ENCODE measurements at places on chromosomes 13 and 19.

- no peak for DNase-seq
These were observed at the start of gene PALM3 for GRCh38 chr19:14061751-14062557. Gene PALM3 (minus strand): TSS chr19:14062076. CDS start chr19:14061980, 96 bp downstream.

GRCh38 chr13:25675060-25675459 lies 303.3 kb downstream of the ATP8A2 start:
- no peak for DNase-seq

GRCh38 chr19:46784262-46785053 lies 3.9 kb downstream of the SLC1A5 start:
- no peak for DNase-seq

GRCh38 chr19:43441716-43442115 lies 23.7 kb downstream of the LYPD3 start:
- no peak for DNase-seq

DNA sequence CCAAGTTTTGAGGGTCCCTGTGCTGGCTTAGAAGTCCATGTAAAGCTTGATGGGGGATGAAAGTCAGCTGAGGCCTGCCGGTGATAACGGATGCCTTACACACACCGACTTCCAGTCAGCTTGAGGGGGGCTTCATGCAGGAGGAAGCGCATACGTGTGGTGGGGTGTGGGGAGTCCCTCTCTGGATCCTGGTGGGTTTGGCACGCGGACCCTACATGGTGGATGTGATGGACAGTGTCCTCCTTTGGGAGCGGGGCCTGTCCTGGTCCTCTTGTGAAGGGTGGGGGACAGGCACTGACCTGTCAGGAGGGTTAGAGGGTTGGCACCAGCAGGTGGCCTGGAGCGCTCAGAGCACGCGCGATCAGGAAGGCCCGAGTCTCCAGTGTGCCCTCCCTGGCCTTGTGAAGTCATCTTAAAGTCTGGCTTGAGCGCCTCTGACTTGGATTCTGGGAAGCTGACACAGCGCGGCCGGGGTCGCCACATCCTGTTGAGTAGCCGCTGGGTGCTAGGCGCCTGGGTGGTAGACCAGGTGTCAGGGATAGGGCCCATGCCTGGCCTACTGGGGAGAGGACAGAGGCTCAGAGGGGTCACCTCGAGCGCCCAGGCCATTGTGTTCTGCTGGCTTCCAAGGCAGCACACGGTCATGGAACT lies 2.9 kb downstream of the DAZAP1 start:
- DNase-seq, result no peak

DNA sequence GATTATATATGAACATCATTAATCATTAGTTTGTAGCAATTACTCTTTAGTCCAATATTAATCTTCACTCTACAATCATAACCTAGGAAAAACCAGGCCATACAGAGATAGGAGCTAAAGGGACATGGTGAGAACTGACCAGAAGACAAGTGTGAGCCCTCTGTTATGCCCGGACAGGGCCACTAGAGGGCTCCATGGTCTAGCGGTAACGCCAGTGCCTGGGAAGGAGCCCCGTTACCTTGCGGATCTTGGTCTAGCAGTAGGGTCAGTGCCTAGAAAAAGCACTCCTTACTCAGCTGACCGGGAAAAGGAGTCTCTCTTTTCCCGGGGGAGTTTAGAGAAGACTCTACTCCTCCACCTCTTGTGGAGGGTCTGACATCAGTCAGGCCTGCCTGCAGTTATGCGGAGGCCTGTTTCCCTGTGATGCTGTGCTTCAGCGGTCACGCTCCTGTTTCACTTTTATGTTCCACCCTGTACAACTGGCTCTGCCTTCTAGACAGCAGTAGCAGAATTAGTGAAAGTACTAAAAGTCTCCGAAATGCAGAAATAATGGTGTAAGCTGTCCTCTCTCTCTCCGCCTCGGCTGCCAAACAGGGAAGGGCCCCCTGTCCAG lies 13.8 kb downstream of the OR7D4 start:
- DNase-seq, result no peak

DNA sequence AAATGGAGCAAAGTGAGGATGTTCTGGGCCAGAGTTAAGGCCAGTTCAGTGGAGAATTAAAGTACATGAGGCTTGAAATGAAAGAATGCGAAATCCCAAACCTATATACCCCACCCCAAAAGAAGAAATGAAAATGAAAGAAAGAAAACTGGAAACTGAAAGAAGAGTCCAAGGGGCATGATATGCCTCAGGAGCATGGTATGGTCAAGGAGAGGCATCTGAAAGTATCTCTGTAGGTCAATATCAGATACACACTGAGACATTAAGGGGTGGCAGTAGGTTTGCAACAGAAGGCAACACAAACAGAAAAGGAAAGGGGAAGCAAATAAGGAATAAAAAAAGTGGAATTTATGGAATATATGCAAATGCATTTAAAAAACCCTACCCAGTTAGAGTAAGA lies 166.5 kb downstream of the COG6 start:
- no peak for DNase-seq

DNA sequence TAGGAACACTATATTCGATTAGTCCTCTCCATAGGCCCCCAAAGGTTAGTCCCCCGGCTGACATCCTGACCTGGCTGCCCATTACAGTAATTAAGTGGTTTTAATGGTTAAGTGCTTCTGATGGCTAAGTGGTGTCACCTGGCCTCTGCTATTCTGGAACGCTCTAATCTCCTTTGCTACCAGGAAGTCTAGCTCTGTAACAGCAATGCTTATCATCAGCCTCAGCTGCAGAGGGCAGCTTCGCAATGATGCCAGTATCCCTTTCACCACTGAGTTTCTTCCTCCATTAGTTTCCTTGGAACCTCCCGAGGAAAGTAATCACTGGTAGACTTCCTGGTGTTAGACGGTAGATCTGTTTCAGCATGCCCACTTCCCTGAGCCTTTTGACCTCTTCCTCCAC lies 8.6 kb upstream of the RNF6 start:
- DNase-seq, result no peak

GRCh38 chr13:111937777-111938311 lies 129.1 kb upstream of the SOX1 start:
- DNase-seq, result no peak

DNA sequence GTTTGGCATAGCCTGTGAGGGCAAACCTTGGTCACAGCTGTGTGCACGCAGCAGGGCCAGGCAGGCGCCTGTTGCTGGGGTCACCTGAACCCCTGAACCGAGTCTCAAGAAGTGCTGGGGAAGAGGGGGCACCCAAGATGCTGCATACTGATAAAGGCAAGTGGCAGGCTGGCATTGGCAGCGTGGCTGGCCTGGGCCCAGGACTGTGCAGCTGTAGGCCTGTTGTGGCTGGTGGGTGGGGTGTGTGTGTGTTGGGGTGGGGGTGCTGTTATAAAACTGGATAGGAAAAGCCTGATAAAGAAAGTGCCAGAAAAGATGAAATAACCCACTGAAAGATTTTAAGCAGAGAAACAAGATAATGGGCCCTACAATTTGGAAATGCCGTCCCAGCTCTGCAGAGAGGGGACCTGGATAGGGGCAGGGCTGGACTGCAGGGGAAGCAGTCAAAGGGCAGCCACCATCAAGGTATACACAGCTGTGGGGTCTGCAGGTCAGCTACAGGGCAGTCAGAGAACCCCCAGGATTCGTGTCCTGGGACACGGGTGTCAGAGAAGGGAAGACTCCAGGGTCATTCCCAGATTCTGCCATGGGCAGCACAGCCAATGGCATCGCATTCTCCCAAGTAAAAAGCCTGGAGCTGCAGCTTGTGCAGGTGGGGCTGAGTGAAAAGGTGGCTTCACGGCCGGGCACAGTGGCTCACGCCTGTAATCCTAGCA lies 33.2 kb downstream of the CILP2 start:
- DNase-seq, result no peak

DNA sequence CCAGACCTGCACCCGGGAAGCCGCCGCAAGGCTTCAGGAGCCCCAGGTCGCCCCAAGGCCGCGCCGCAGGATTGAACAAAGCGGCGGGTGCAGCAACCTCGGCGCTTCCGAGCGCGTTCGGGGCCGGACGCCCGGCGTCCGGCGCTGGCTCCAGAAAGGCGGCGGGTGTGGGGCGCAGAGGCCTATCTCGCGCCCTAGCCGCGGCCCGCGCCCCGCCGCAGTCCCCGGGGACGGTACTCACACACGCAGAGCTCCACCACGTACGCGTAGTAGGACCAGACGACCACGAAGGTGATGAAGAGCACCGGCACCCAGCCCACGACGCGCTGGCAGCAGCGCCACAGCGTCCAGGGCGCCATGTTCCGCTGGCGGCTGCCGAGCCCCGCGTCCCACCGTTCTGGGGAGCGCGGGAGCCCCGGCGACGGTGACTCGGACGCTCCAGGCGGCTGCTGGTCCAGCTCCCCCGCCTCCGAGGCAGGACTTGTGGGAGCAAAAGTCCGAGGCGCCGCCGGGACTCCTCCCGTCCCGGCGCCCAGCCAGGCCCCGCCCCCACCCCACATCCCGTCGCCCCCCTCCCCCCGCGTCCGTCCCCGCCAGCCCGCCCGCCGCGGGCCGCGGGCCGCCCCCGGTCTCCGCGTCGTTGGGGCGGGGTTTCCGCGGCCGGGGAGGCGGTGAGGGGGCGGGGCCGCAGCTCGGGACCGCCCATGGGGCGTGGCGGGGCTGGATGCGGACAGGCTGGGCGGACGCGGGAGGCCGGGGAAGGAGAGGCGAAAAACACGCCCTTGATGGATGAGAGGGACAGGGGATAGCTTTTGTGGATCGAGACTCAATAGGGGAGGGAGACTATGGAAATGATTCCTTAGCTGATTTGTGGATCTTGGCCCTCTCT lies at the start of gene ZDHHC20:
Gene ZDHHC20 (minus strand): TSS at position 491 of the 889 bp plus-strand sequence. CDS start 132 bp downstream, at position 359.
- DNase-seq, result peak; percentile 43

GRCh38 chr13:28376604-28377003 lies 118.3 kb downstream of the FLT1 start:
- no peak for DNase-seq

DNA sequence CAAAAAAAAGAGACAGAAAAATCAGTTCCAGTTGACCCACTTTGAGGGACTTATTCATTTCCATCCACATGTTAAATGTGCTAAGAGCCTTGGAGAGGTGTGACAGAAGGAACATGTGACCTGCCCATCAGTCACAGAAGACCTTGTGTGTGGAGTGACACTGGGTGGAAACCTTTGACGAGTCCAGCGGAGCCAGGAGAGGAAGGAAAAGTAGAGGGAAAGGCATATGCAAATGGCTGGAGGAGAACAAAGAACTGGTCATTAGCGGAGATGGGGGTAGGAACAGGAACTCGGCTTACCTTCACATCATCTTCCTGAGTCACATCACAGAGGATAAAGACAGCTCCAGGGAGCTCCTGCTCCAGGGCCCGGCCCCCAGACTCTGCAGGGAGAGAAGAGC lies 2.3 kb downstream of the HSD17B14 start:
- DNase-seq, result no peak

DNA sequence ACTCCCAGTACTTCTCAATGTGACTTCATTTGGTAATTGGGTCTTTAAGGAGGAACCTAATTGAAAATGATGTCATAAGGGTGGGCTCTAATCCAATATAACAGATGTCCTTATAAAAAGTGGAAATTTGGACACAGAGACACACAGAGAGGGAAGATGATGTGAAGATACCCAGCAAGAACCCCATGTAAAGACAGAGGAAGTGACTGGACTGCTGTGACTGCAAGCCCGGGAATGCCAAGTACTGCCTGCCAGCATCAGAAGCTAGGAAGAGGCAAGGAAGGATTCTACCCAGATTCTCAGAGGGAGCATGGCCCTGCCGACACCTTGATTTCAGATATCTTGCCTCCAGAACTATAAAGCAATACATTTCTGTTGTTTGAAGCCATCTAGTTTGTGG lies 239.3 kb downstream of the KCTD12 start:
- no peak for DNase-seq

DNA sequence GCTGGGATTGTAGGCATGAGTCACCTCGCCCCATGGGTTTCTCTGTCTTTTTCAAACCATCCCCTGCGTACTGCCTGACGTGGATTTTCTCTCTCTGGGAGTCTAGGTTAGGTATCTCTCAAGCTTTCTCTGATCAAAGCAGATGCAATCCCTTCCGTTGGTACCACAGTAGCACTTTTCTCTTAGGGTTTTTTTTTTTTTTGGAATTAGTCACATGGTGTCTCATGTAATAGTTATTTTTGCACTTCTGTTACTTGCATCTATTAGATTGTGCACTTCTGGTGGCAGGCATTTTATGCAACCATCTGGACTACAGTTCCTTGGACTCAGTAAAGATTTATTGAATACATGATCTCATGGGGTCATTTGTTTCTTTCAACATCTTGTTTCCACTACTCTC lies 72.1 kb downstream of the GPC6 start:
- DNase-seq, result no peak

DNA sequence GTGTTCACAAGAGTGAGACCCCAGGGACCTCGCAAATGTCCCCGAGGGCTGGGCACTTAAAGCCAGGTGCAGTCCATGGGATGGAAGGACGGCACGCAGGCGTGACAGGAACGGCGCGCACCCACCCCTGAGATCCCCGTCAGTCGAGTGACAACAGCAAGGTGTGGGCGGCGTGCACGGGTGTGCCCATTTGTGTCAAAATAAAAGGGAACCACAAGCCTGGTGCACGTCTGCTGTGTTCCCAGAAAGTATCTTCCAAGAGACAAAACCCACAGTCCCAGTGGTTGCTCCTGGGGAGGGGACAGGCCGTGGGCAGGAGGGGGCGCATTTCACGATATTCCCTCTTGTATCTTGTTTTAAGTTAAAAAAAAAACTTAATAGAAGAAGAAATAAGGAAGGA lies 15.7 kb upstream of the CACTIN start:
- no peak for DNase-seq

- DNase-seq, result no peak
These were observed 59.6 kb downstream of the MYO9B start for GRCh38 chr19:17135001-17135853.

DNA sequence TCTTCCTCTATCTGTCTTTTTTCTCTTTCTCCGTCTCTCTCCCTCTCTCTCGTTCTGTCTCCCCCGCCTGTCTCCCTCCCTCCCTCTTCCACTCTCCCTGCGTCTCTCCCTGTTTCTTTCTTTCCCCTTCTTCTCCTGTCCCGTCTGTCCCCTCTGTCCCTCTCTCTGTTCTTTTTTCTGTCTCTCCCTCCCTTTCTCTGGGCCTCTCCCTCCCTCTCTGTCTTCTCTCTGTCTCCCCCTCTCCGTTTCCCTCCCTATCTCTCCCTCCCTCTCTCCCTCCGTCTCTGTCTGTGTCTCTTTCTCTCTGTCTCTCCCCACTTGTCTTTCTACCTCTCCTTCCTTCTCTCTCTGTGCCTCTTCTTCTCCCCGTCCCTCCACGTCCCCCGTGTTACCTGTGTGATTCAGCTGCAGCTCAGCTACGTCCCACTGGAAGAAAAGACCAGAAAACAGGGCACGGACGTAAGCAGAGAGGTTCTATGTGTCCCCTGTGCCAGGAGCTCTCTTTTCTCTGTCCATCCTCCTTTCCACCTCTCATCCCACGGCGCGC lies 1.2 kb downstream of the CD70 start:
- no peak for DNase-seq

DNA sequence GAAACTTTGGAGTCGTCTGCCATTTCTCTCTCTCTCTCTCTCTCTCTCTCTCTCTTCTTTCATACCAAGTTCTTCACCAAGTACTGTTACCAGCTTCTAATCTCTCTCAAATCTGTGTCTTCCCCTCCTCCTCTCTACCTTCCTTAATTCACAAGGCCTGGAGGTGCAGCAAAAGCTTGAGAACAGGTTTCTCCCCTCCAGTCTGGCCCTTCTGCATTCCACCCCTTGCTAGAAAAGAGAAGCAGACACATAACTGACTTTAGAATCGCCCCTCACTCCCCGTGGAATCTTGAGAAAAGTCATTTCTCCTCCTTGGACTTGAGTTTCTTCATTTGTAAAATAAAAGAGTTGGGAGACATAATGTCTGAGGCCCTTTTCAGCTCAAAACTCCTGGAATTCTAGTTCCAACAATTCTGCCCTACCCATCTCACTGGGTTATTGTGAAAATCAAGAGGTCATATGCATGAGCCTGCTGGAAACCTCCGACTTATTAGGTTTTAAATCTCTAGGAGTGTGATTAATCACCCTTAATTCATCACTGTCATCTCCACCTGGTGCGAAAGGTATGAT lies 20.4 kb downstream of the AMER2 start:
- no peak for DNase-seq

- DNase-seq, result no peak
These were observed 12.8 kb downstream of the ANKRD27 start for GRCh38 chr19:32662186-32662585.
